ENCODE measurements at places on chromosomes 2 and 18.

GRCh38 chr2:240525802-240526201, 32.0 kb downstream of the ANKMY1 start:
- DNase-seq, result no peak

GRCh38 chr2:75622500-75622899, 24.1 kb upstream of the MRPL19 start:
- no peak for DNase-seq

- peak; percentile 67 for DNase-seq
Measured at GRCh38 chr2:71071681-71072398, 3.4 kb downstream of the NAGK start.

DNA sequence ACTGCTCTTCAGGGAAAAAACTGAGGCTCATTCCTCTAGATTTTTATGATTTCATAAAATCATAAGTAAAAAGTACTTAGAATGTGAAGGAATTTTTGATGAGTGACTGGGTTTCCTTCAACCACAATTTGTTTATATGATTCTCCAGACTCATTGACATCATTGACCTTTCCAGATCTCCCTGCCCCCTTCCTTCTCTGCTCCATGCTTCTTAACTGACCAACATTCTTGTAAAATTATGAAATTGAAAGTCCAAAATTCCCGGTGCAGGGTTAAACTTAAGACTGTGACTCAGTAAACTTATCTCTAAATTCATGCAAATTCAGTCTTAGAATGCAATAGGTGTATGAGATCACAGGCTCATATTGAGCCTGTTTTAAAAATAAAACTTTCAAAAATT, 648.9 kb downstream of the TDRD15 start:
- DNase-seq, result no peak

DNA sequence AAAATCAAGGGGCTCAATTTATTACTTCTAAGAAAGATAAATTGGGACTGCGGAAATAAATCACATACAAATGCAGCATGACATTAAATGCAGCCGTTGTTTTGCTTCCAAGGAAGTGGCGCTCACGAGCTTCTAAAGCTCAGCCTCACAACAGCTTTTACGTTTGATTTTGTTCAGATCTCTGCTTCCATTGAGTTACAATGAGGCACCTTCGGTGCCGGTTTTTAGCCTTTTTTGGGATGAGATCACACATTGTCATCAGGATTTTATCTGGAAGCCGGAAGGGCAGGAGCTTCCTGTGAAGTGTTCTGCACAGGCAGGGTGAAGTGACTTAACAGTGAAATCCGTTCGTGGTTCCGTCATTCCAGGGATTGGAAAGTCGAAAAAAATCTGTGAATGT, 209.8 kb downstream of the DCDC2C start:
- peak; percentile 7 for DNase-seq

GRCh38 chr18:31649978-31650719, 34.2 kb downstream of the B4GALT6 start:
- no peak for DNase-seq

DNA sequence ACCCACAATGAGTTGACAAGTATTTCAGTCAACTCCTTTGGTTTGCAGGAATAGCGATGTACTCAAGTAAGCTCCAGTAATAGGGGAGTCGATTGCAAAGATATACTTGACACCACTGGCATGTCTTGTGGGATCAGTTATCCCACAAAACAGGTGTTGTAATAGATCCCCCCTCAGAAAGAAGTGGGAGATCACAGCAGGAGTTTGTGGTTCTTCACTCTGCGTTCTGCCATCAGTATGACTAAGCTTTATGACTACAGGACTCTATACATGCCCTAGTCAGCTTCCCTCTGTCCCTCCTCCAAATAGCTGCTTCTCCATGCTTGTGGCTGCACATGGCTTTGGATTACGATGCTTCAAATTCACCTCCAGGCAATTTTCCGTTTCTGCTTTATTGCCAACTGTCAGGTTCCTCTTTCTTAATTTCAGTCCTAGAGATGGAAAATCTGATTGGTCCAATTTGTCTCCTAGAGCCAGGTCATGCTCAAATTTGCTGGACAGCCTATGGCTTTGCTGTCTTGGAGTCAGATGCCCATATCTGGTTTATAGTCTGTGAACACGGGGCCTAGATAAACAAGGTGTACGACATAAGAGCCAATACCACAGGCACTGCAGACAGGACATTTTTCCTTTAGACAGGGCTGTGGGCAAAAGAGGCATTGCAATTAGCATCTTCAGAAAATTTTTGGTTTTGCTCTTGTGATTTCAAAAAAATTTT, 221.7 kb downstream of the PAX3 start:
- no peak for DNase-seq

DNA sequence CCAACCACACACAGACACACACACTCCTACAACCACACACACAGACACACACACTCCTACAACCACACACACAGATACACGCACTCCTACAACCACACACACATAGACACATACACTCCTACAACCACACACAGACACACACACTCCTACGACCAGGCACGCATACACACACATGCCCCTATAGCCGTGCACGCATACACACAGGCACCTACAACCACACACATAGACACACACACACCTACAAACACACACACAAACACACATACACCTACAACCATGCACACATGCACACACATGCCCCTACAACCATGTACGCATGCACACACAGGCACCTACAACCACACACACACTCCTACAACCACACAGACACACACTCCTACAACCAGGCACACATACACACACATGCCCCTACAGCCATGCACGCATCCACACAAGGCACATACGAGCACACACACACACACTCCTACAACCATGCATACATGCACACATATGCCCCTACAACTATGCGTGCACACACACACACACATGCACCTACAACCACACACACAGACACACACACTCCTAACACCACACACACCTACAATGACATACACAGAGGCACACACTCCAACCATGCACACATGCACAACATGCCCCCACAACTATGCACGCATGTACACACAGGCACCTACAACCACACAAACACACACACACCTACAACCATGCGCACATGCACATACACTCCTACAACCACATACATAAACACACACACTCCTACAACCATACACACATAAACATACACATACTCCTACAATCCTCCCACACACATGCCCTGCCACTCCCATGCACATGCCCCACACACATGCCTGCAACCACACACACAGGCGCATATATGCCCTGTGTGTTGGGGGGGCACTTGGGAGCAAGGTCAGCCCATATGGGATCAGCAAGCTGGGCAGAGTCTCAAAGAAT, 19.1 kb upstream of the TEX51 start:
- DNase-seq, result no peak

DNA sequence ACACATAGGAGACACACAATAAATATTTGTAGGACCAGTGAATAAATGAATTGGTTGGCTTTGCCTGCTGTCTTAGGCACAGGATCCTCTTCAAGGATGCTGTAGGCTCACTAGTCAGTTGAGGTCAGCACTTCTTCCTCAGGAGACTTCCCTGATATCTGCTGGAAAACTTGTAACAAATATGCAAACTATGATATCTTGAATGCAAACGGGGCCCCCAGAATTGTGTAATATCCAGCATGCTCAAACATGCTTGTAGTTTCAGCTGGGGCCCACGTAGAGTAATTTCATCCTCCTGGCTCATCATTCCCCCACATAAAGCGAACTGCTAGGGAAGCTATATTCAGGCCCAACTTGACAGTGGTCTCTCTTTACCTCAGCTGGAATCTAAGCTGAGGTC, 43.6 kb downstream of the POLE4 start:
- no peak for DNase-seq

DNA sequence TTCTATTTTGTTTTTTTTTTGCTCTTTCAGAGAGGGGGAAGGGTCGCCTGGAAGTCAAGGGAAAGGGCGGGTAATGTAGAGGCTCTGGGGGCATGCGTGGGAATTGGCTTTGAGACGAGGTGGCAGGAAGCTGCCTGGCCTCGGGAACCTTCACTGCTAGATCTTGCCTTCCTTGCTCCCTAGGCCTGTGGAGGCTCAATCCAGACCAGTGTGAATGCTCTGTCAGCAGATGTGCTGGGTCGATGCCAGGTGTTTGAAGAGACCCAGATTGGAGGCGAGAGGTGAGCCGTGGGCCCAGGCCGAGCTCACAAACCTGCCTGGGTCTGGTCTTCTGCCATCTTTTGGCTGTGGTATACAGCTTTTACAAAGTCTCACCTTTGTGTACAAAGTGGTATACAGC, 15.5 kb downstream of the CCT7 start:
- DNase-seq, result no peak

Data from Ammon's horn (tissue), 1 donor.